ENCODE measurements at places on chromosomes 1 and 21.

DNA sequence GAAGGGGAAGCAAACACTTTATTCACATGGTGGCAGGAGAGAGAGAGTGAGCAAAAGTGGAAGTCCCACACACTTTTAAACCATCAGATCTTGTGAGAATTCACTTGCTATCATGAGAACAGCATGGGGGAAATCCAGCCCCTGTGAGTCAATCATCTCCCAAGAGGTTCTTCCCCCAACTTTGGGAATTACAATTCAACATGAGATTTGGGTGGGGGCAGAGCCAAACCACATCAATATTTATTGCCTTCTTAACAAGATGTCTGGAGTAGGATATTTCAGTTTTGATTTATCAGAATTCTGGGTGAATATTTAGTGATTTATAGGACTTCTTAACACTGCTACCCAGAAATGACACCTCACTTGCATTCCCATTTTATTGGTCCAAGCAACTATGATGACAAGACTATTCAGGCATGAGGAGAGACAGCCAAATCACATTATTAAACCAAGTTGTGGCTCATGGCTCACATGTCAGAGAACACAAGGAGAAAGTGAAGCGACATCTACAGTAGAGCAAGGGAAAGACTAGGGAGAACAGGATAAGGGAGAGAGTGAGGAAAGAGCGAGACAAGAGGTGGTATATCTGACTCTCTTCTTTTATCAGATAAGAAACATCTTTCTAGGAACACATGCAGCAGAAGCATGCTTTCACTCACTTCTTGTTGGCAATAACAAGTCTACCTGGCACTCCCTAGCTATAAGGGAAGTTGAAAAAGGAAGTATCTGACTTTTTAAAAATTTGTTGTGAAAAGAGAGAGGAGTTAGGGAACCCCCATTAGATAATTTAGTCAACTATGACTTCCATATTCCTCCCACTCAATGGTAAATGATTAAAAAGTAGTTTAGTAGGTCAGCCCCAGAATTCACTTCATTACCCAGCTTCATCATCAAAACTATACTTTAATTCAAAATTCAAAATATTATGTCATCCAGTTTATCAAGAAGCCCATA lies 36.6 kb upstream of the PTPRC start:
- no peaks in the 10 kb centered on the region for H3K4me1 ChIP-seq
- no peak for ATAC-seq
- H3K27ac ChIP-seq, result no peak overlapping the region
- no peaks in the 10 kb centered on the region for H3K27me3 ChIP-seq

DNA sequence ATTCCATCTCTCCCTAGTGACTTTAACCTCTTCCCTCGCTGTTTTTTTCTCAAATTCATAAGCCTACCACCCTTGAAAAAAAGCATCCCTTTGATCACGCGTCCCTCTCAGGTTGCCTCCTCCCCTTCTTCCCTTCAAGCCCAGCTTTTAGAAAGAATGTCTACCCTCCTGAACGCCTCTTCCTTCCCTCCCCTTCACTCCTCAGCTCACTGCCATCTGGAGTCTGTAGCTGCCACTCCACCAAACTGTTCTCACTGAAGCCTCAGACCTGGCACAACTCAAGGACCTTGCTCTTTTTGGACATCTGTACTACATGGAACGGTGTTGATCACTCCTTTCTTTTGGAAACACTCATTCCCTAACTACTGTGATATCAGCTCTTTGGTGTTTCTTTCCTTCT lies 80.6 kb downstream of the SLC25A24 start:
- H3K27ac ChIP-seq, result no peak overlapping the region
- H3K4me3 ChIP-seq, result no peak overlapping the region
- H3K27me3 ChIP-seq, result peaks cover 16% of the 10 kb centered on the region
- H3K4me1 ChIP-seq, result no peaks in the 10 kb centered on the region
- H3K36me3 ChIP-seq, result no peaks in the 10 kb centered on the region
- ATAC-seq, result no peak

- H3K27ac ChIP-seq, result no peak overlapping the region
- no peaks in the 10 kb centered on the region for H3K27me3 ChIP-seq
- H3K36me3 ChIP-seq, result no peaks in the 10 kb centered on the region
- no peaks in the 10 kb centered on the region for H3K4me1 ChIP-seq
Measured at GRCh38 chr21:15119486-15119885, 54.7 kb upstream of the NRIP1 start.

GRCh38 chr1:89873288-89873687 lies 52.5 kb downstream of the LRRC8D start:
- H3K27ac ChIP-seq, result no peak overlapping the region
- peaks cover 8% of the 10 kb centered on the region for H3K4me1 ChIP-seq
- H3K4me3 ChIP-seq, result no peak overlapping the region
- no peaks in the 10 kb centered on the region for H3K36me3 ChIP-seq
- no peaks in the 10 kb centered on the region for H3K27me3 ChIP-seq
- ATAC-seq, result no peak

DNA sequence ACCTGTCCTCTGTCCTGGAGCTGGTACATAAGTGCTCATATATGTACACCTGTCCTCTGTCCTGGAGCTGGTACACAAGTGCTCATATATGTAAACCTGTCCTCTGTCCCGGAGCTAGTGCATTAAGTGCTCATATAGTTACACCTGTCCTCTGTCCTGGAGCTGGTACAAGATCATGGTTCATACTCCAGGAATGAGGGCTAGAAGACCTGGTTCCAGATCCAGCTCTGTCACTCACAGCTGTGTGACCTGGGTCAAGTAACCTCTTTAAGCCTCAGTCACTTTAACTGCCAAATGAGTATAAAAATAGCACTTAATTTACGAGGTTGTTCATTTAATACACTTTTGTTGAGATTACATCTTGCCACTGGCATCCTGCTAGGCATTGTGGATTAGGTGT lies 28.0 kb downstream of the SMYD3 start:
- H3K4me1 ChIP-seq, result no peaks in the 10 kb centered on the region
- H3K27ac ChIP-seq, result no peak overlapping the region
- ATAC-seq, result no peak
- no peaks in the 10 kb centered on the region for H3K36me3 ChIP-seq
- H3K27me3 ChIP-seq, result no peaks in the 10 kb centered on the region
- H3K4me3 ChIP-seq, result no peak overlapping the region

- H3K4me1 ChIP-seq, result peaks cover 25% of the 10 kb centered on the region
- no peak for ATAC-seq
- peaks cover 51% of the 10 kb centered on the region for H3K27me3 ChIP-seq
- no peak overlapping the region for H3K27ac ChIP-seq
- no peak overlapping the region for H3K4me3 ChIP-seq
Measured at GRCh38 chr1:205449254-205449749, 6.5 kb downstream of the BLACAT1 start.

DNA sequence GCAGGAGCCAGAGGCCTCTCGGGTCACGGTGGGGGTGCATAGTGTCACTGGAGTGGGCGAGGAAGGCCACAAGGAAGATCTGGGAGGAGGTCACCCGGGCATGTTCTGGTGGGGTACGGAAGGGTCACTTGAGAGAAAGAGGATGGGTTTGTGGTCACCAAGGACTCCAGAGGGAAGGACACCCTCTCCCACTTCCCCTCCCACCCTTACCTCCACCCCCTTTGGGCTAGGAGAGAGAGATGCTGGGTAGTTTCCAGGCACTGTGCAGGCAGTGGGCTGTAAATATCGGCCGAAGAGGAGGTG lies 703 bp downstream of the AMIGO1 start:
- ATAC-seq, result peak; percentile 8
- H3K4me1 ChIP-seq, result peaks cover 6% of the 10 kb centered on the region
- no peaks in the 10 kb centered on the region for H3K36me3 ChIP-seq
- no peaks in the 10 kb centered on the region for H3K27me3 ChIP-seq
- H3K27ac ChIP-seq, result peak overlapping the region; percentile 76

DNA sequence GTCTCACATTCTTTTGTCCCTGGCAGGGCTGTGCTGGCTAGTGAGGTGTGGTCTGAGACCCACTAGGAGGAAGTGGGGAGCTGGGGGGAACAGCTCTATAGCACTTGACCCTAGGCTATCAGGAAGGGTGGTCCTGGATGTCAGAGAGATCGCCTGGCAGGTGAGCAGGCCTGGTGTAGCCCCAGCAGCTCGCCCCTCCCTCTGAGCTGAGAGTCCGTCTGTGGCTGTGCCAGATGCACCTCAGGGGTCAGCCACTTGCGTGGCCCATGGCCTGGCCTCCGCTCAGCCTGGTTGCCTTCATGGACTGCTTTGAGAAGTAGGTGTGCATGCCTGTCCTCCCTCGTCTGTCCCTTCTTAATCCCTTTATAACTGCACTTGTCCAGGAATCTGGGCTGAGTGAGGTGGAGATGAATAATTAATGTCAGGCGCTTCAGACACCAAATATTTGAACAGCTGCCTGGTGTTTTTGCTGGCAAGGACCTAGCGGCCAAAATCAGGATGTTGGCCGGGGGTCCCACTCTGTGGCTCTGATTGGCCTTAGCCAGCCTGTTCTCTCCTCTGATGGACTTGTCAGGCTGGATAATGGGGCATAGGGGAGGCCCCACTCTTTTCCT lies 30.5 kb downstream of the TMEM53 start:
- no peak overlapping the region for H3K4me3 ChIP-seq
- H3K27ac ChIP-seq, result no peak overlapping the region
- H3K27me3 ChIP-seq, result no peaks in the 10 kb centered on the region
- peaks cover 99% of the 10 kb centered on the region for H3K36me3 ChIP-seq

- no peak overlapping the region for H3K27ac ChIP-seq
- ATAC-seq, result no peak
- H3K27me3 ChIP-seq, result no peaks in the 10 kb centered on the region
- no peaks in the 10 kb centered on the region for H3K4me1 ChIP-seq
Measured at GRCh38 chr1:183638649-183639387, 3.2 kb upstream of the ARPC5 start.

DNA sequence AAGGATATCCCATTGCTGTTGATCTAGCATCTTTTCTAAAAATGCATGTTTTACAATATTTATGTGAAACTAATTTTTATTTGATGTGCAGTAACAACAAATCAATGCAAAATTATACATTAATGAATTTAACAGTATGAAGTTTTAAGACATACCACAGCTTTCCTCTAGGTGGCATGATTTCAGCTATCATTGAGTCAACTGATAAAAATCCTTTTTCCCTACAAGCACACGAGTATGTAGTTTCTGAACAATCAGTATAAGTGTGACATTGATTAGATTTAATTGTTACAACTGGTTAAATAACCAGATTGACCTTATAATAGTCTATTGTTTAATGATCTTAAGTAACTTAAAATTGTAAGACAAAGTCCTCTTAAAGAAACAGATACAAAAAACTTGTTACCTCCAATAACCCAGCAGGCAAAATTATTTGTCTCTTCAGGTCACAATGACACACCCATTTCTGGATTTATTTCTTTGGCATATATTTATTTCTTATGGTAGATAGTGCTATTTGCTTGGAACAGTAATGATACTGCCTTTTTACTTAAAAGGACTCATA lies 5.8 kb upstream of the TGFB2 start:
- H3K4me3 ChIP-seq, result no peak overlapping the region
- ATAC-seq, result no peak
- H3K36me3 ChIP-seq, result no peaks in the 10 kb centered on the region
- no peaks in the 10 kb centered on the region for H3K27me3 ChIP-seq

DNA sequence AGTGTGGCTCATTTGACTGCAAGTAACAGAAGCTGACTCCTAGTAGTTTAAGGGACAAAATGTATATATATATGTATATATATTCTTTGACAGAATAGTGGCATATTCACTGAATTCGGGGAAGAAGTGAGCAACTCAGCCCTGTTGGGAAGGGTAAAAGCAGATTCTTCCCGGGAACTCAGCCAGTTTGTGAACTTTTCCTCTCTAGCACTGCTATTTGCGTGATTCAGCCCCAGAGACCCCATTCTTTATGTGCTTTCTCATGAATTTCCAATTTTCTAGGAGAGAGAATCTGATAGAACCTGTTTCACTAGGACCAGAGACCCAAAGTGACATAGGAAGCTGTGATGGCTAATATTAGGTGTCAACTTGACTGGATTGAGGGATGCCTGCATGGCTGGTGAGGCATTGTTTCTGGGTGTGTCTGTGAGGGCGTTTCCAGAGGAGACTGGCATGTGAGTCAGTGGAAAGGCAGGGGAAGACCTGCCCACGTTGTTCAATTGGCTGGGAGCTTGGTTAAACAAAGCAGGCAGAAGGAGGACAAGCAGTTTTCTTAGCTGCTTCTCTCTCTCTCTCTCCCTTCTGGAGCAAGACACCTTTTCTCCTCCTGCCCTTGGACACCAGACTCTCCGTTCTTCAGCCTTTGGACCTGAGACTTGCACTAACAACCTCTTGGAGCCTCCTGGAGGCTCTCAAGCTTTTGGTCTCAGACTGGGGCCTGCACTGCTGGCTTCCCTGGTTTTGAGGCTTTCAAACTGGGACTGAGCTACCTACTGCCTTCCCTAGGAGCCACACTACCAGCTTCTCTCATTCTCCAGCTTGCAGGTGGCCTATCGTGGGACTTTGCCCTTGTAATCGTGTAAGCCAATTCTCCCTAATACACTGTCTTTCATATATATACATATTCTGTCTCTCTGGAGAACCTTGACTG lies 93.4 kb upstream of the KCNK1 start:
- H3K36me3 ChIP-seq, result no peaks in the 10 kb centered on the region
- H3K27ac ChIP-seq, result no peak overlapping the region

GRCh38 chr1:200217703-200218102 lies 190.2 kb downstream of the NR5A2 start:
- H3K36me3 ChIP-seq, result no peaks in the 10 kb centered on the region
- H3K4me1 ChIP-seq, result no peaks in the 10 kb centered on the region
- no peak for ATAC-seq
- no peaks in the 10 kb centered on the region for H3K27me3 ChIP-seq

DNA sequence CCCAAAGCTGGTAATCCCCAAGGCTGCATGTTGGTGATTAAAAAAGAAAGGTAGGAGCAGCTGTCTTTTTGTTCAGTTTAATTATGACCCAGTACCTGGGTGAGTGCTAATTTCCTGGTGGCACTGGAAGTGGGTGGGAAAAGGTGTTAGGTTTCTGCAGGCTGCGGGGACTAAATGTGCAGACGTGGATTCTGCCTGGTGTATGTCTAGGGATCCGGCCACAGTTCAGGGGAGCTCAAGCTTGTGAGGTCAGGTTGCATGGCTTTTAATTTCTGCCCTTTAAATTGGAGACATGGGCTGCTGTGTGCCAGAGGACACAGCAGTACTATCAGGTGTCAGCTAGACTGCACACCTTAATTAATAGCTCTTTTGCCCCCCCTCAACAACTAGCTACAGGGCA lies 20.3 kb upstream of the TBX19 start:
- H3K36me3 ChIP-seq, result peaks cover 12% of the 10 kb centered on the region
- no peak overlapping the region for H3K4me3 ChIP-seq

DNA sequence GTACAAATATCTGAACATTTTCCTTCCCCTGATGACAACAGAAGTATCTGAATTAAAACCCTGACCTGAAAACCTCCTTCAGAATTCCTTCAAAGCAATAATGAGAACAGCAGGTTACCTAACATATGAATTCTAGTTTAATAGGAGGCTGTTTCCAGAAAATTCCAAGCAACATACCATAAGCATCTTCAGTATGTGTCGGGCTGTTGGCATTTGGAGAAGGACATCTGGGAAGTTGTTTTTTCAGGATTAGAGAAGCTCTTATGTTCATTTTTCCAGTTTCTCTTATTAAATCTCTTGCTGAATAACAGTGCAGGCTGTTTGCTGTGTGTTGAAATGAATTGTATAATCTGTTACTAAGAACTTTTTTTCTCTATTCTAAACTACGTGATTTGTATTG lies 101.5 kb downstream of the PLA2G4A start:
- H3K27ac ChIP-seq, result no peak overlapping the region
- H3K36me3 ChIP-seq, result no peaks in the 10 kb centered on the region
- H3K4me3 ChIP-seq, result no peak overlapping the region

GRCh38 chr1:235888119-235888643 lies 21.5 kb upstream of the LYST start:
- no peak for ATAC-seq
- H3K4me3 ChIP-seq, result no peak overlapping the region
- H3K27me3 ChIP-seq, result no peaks in the 10 kb centered on the region
- H3K36me3 ChIP-seq, result no peaks in the 10 kb centered on the region
- H3K27ac ChIP-seq, result no peak overlapping the region

- H3K4me3 ChIP-seq, result no peak overlapping the region
- H3K27ac ChIP-seq, result no peak overlapping the region
- no peak for ATAC-seq
- H3K36me3 ChIP-seq, result no peaks in the 10 kb centered on the region
Measured at GRCh38 chr1:209926045-209926444, 12.0 kb upstream of the SYT14 start.

Measured in gastroesophageal sphincter (tissue), 4 donors.